ENCODE measurements at places on chromosomes 1 and 21.

- DNase-seq: no peak
Measured at GRCh38 chr1:226324479-226324878, 15.5 kb upstream of the LIN9 start.

DNA sequence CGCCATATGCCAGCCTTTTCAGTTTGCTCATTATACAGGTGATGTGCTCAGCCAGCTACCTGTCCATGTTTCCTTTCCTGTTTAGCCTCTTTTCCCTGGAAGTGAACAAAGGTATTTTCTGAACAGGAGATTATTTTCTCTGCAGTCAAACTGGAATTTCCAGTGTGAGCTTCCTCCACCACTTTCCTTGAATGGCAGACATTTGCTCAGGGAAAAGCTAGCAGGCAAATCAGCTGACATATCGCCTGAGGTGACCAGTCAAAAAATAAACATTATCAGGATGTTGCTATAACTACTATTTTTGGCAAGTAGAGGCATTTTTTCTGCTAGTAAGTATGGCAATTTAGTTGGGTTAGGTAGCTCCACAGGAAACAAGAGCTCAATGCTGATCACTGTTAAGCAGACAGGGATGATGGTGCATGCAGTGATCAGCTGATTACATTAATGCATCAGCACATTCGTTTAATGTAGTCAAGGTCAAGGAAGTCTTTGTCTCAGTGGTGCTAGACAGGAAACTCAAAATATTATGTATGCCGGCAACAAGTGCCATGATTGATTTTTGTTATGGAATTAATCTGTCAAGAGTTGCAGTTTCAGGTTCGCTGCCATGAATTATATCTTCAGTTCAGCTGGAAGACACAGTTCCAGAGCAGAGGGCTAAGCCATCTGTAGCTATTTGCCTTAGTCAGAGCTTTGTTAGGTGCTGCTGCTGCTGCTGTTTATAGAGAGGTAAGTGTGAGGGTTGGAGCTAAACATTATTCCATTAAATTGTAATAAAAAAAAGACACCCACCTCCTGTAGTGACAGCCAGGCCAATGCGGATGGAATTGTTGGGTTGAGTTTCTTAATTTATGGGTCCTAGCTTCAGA lies 179.7 kb upstream of the ST6GALNAC5 start:
- no peak for DNase-seq

GRCh38 chr1:180261524-180262155 lies 31.6 kb downstream of the LHX4 start:
- no peak for DNase-seq

DNA sequence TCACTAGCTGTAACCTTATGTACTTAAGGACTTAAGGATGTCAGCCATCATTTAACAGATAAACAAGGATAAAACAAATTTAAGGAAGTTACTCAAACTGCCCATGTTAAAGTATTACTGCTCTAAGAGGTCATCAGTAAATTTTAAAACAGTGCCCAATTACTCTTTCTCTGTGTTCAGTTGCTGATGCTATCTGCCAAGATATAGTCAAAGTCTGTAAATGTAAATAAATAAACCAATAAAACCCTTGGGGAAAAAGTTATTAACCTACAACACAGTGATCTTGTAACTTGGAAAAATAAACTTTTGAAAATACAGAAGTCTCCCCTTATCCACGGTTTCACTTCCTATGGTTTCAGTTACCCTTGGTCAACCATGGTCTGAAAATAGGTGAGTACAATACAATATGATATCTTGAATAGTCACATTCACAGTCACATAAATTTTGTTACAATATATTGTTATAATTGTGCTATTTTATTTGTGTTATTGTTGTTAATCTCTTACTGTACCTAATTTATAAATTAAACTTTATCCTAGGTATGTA lies 501.8 kb downstream of the LMO4 start:
- no peak for DNase-seq

DNA sequence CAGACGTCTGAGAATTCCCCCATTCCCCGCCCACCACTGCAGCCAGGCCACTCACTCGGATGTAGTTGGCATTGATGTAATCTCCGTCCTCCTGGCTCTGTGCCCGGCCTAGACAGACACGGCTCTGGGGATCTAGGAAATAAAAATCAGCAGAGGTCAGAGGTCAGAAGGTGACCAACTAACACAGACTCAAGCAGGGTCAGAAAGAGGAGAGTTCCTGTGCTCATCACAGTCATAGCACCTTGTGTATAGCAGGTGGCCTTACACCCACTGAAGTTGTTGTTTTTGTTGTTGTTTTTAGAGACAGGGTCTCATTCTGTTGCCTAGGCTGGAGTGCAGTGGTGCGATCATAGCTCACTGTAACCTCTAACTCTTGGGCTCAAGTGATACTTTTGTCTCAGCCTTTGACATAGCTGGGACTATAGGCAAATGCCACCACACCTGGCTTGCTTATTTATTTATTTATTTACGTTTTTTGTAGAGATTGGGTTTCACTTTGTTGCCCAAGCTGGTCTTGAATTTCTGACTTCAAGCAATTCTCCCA lies 4.9 kb downstream of the PTPN7 start:
- no peak for DNase-seq

- no peak for DNase-seq
Measured at GRCh38 chr1:10813799-10814198, 17.4 kb upstream of the CASZ1 start.

GRCh38 chr1:68293122-68293521 lies 60.8 kb upstream of the WLS start:
- no peak for DNase-seq

- no peak for DNase-seq
Measured at GRCh38 chr1:200974711-200975110, 48.8 kb downstream of the KIF21B start.

GRCh38 chr1:175207971-175208370 lies 15.4 kb upstream of the KIAA0040 start:
- no peak for DNase-seq

DNA sequence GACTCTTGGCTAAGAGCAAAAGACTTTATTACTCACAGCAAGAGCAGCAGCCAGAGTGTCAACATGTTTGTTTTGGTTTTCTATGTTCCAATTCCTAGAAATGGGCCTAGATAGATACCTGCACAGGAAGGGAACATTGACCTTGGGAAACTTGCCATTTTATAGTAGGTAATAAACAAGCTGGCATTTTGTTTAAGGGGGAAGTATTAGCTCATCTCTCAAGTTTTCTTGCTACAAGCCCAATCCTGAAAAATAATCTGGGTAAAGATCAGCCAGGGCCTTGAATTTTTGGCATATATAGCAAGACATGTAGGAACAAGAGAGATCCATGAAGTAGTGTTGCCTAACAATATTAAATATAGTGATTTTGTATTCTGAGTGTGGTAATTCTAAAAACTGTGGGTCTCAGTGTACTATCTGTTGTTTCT lies 51.4 kb upstream of the RGL1 start:
- DNase-seq: no peak

DNA sequence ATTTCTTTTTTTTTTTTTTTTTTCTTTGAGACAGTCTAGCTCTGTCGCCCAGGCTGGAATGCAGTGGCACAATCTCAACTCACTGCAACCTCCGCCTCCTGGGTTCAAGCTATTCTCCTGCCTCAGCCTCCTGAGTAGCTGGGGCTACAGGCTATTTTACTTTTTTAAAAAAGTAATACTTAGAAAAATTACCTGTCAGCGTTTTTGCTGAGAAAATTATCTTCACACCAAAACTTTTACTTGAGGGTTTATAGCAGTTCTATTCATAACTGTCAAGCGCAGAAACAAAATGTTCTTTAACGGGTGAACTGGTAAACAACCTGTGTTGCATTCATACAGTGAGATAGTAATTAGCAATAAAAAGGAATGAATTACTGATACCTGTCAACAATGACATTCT lies 1.5 kb upstream of the SLC25A24 start:
- DNase-seq: no peak

- no peak for DNase-seq
Measured at GRCh38 chr1:162930532-162930931, 69.6 kb upstream of the CCDC190 start.

DNA sequence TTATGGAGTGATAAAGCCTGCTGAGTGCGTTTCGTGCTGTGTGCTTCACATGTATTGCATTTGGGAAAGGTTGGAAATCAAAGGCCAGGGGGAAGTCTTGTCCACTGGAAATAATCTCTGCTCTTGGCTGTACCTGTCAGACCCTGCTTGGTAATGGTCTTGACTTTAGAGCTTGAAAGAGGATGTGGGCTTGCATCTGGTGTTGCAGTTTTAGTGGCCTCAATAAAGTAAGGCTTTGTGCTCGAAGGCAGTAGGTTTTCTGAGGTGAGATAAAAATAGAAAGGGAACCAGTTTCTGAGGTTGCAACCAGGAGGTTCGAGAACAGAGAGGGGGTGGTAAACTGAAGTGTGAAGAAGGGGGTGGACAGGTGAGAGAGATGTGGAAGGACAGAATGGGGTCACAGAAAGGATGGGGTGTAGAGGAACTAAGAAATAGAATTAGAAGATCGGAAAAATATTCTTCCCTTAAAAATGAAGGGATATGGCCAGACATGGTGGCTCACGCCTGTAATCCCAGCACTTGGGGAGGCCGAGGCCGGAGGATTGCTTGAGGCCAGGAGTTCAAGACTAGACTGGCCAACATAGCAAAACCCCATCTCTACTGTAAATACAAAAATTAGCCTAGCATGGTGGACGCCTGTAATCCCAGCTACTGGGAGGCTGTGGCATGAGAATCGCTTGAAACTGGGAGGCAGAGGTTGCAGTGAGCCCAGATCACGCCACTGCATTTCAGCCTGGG lies 1.5 kb downstream of the S100PBP start:
- DNase-seq: no peak

- DNase-seq: no peak
Measured at GRCh38 chr1:157181790-157182189, 43.6 kb upstream of the ETV3 start.

GRCh38 chr21:39971956-39972355 lies 104.7 kb downstream of the PCP4 start:
- no peak for DNase-seq

DNA sequence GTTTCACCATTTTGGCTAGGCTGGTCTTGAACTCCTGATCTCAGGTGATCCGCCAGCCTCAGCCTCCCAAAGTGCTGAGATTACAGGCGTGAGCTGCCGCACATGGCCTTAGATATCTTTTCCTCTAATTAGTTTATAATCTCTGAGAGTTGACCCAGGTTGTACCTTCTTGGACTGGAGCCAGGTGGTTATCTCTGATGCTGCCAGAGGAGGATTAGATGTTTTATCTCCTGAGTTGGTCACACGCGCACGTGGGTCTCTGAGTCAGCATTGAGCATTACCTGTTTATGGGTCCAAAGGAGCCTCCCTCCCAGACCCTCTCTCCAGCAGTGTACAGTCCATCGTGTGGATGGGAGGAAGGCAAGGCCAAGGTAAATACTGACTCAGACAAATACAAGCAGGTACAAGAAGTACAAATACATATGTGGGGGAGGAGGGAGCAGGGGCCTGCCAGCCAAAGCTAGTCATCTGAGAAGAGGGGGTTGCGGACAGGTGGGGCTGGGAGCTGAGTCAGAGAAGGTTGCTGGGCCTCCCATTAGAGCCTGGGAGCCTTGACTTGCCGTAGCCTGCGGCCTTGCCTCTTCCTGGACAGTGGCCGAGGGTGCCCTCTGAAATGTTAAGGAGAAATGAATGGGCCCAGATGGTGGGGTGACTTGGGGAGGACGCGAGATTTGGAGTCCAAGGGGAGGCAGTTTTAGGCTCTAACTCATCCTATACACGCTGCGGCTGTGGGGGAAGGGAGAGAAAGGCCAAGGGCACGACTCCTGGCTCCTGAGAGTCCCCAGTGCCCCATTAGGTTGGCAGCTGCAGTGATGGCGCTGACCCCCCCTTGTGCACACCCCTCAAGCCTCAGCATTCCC lies 13.1 kb downstream of the IL6R start:
- DNase-seq: peak; percentile 82

DNA sequence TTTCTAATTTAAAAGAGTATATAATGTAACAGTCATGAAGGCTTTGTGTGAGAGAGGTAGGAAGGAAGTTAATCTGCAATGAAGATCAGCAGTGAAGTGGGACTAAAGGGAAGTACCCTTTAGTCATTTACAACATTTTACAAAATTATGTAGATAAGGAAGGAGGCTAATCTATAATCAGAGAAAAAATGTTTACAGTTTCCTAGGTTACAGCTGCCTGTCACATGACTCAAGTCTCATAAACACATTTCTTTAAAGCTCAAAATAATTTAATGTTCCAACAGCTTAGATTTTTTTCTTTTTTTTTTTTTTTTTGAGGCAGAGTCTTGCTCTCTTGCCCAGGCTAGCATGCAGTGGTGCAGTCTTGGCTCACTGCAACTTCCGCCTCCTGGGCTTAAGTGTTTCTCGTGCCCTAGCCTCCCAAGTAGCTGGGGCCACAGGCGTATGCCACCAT lies 26.2 kb upstream of the CAP1 start:
- DNase-seq: no peak

- no peak for DNase-seq
Measured at GRCh38 chr21:35170244-35170643, 121.1 kb upstream of the RUNX1 start.

DNA sequence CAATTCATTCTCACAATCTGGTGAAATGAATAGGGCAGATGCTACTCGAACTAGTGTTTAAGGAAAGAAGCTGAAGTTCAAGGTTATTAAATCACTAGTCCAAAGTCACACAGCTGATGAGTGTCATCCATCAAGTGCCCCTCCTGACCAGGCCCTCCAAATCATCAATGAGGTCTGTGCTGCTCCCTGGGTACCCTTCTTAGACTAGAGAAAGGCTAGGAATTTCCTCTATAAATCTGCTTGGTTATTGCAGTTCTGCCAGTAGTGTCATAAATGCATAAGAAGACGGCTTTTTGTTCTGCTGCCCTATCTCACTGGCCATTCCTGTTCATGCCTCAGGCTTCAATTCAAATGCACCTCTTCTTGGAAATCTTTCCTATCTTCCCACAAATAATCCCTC lies 5.5 kb upstream of the KRTAP21-1 start:
- DNase-seq: no peak

DNA sequence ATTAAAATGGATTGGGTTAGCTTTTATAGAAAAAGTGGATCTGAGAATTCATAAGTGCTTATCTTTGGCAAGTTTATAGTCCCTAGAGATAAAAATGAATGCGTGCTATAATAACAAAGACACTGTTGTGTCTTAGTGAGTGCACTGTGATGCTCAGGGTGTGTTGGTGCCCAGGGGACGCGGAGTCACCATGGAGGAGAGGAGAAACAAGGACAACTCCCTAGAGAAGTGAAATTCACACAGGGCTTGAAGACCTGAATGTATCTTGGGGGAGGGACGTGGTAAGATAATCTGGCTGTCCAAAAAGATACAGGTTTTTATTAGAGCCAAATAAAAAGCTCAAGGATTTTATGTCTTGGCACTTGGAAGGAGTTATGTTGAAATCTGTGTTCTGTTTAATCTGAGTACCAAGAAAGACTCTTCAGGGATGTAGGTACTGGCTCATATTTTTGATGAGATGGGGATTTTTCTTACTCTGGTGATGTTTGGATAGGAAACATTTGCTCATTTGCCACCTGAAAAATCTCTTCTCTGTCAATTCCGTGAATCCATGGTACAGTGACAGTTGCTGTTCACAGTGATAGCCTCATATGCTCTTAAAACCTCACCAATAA lies 9.6 kb downstream of the SMYD2 start:
- no peak for DNase-seq

GRCh38 chr21:37449302-37449937 lies 82.8 kb downstream of the DYRK1A start:
- DNase-seq: no peak

- no peak for DNase-seq
Measured at GRCh38 chr1:169012416-169012815, 94.1 kb upstream of the ATP1B1 start.

- DNase-seq: no peak
Measured at GRCh38 chr1:156151093-156151688, 2.2 kb upstream of the SEMA4A start.

All from A549 (cell line).